NCI-H2081 (cell line): ENCODE measurements at places on chromosomes 4 and X.

DNA sequence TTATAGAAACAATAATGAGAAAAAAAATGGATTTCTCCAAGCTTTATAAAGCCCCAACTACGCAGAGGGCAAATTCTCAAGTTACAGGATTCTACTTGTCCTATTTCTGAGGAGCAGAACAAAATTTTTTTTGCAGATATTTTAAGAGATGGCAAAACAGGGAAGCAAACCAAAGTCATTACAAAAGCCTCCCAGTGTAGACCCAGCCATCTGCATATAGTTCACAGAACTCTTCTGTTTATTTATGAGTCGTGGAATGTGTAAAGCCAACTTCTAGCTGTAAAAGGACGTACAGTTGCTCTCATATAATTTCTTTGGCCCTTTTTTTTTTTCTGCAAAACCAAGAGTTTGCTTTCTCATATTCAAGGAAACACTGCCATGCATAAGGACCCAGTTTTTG lies 120.4 kb downstream of the PCDH7 start:
- DNase-seq = no peak

GRCh38 chr4:187232196-187232595 lies 508.5 kb upstream of the FAT1 start:
- DNase-seq = no peak

- no peak for DNase-seq
These were observed 400 bp upstream of the PAQR3 start for GRCh38 chr4:78939667-78940008.

DNA sequence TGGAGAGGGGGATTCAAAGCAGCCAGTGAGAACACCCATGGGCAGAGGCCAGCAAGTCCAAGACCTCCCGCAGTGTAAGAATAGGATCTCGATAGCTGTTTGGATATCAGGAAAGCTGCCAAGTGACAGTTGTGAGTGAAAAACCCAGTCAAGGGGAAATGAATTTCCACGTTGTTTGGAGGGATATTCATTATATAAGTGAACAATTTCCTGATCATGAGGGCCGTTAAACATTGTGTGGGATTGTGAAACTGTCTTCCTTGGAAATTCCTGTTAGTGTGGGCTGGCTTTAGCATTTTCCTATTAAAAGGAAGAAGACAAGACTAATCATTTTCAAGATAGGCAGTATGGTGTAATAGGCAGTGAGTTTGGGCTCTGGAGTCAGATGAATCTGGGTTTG lies 15.0 kb downstream of the CLDN2 start:
- no peak for DNase-seq

DNA sequence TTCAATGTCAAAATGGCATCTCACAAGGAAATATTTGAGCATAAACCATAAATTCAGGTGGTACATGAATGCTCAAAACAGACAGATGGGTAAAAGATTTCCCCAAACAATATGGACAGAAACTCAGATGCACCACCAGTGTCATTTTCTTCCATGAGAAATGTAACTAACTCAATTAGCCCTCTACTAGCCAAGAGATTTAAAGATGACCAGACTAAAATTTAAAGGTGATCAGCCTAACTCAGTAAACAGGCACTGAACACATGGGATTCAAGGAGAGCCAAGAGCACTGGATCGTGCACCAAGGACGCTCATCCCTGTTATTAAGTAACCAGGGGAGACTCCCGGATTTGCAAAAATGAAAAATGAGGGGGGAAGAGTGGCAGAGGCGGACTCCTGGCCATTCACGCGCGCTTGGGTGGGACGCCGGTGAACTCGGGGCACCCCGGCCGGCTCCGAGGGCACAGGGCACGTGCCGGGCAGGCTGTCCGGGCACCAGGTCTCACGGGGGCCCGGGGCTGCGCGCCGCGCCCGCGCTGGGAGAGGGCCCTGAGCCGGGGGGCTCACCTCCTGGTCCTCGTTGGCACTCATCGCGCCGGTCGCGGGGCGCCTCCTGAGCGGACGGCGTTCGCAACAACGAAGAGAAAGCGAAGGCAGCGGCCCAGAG lies 490 bp downstream of the RWDD4 start:
- no peak for DNase-seq
